AG20443 (cell line): ENCODE measurements at places on chromosomes 1 and 21.

DNA sequence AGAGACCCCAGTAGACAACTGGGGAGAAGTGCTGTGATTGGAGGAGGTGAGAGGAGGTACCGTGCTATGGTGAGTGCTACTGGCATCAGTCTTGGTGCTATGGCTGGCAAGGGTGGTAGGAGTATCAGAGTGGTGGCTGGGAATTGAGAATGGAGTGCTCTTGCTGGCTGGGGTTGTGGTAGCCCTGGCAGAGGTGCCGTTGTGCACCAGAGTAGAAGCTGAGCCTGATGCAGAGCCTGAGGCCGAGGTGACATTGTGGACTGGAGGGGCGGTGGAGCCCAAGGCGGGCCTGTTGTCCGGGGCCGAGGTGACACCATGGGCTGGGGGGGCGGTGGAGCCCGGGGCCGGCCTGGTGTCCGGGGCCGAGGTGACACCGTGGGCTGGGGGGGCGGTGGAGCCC, 14.6 kb downstream of the TRIM46 start:
- no peak for DNase-seq

- DNase-seq, result no peak
Measured at GRCh38 chr1:172405912-172406311, 14.6 kb upstream of the C1orf105 start.

GRCh38 chr1:35884934-35885333, 1.9 kb downstream of the AGO1 start:
- no peak for DNase-seq

DNA sequence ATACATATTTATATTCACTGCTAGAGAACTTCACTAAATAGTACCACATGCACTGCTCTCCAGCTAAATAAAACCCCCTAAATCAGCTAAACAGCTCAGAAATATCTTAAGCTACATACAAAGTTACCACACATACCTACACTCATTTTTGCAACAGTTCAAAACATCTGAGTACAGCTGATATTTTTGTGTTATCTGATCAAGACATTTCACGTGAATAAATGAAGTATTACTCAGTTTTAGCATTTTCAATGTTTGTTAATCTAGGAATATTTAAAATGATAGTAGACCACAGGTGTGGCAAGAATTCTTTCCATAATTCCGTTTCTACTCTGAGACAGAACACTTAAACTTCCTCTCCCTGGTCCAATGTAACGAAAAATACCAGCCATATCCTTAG, 20.8 kb downstream of the EVI5 start:
- no peak for DNase-seq

DNA sequence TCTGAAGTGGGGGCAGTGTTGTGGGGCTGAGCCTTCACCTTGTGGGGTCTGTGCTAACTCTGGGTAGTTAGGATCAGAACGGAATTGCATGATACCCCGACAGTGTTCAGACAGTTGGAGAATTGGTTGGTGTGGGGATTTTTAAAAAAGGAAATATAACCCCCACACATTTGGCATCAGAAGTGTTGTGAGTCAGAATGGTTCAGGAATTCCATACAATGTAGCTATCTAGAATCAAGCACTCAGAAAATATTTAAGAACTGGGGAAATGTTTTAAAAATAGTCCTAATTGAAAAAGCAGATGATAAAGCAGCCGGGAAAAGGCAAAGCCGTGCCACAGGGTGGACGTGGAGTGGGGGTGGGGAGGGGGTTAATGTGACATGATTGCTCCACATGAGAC, 6.5 kb upstream of the S100A7 start:
- no peak for DNase-seq

DNA sequence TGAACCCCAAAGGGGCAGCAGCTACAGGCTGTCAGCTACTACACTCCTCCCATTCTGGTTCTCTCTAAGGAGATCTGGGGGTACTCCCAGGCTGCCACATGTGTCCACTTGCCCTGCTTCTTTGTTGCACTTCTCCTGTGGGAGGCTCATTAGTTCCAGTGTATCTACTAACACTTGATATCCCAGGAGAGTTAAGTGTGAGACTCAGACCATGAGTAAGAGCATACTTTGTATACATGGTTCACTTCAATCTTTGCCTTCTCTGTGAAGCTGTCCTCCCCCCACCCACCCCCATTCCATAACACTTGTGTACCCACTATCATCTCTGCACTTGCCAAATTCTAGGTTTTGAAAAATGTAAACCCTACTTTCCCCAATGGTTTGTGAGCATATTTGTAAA, 34.9 kb upstream of the GADD45A start:
- no peak for DNase-seq

DNA sequence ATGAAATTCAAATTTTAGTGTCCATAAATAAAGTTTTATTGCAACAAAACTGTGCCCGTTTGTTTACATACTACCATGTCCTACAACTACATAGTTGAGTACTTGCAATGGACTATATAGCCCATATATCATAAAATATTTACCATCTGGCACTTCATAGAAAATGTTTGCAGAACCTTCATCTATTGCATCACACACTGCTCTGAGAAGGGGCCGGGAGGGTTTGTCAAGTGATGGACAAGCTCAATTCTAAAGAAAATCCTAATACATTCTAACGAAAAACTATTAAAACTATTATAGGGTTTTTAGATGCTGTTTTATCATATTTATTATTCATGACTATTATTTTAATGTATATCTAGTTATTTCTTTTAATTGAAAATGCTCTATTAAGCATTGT, 35.9 kb downstream of the RGSL1 start:
- DNase-seq, result no peak

GRCh38 chr1:118898712-118899111, 89.4 kb downstream of the TBX15 start:
- DNase-seq, result no peak

GRCh38 chr1:156556354-156556753, 16.0 kb downstream of the IQGAP3 start:
- no peak for DNase-seq

- DNase-seq, result no peak
Measured at GRCh38 chr1:36024847-36025246, 59.0 kb upstream of the TEKT2 start.

DNA sequence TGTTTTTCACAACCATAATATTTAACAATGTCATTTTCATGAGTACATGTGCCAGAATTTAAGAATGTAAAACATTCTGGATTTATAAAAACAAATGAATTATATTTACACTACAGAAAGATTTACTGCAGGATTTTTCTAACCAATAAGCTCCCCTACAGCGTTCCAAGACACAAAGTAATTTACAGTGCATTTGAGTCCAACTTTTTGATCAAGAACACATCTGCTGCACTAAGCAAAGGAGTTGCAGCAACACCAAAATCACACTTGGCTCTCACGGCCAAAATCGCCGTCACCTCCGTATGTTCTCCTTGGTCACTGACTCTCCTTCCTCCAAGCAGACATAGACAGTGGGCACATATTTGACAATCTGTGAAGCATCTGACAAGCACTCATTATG, 7.7 kb downstream of the VPS26C start:
- no peak for DNase-seq

DNA sequence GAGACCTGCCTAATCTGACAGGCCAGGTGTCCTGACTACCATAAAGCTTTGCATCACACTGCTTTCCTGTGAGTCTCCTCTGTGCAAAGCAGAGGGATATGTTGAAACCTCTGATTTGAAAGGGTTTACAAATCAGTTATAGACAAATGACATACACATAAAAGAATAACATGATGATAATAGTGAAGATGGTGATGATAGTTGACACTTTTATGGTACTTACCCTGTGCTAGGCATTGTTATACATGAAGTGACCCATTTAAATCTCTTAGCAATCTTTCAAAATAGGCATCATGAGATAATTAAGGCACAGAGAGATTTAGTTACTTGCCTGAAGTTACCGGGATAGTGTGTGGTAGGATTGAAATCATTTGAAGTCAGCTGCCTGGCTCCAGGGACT, 34.1 kb upstream of the PKN2 start:
- no peak for DNase-seq
